Epithelial cell of esophagus (primary cell): ENCODE measurements at places on chromosomes 13 and 19.

GRCh38 chr19:36142046-36142445, 2.2 kb downstream of the CAPNS1 start:
- DNase-seq = no peak

DNA sequence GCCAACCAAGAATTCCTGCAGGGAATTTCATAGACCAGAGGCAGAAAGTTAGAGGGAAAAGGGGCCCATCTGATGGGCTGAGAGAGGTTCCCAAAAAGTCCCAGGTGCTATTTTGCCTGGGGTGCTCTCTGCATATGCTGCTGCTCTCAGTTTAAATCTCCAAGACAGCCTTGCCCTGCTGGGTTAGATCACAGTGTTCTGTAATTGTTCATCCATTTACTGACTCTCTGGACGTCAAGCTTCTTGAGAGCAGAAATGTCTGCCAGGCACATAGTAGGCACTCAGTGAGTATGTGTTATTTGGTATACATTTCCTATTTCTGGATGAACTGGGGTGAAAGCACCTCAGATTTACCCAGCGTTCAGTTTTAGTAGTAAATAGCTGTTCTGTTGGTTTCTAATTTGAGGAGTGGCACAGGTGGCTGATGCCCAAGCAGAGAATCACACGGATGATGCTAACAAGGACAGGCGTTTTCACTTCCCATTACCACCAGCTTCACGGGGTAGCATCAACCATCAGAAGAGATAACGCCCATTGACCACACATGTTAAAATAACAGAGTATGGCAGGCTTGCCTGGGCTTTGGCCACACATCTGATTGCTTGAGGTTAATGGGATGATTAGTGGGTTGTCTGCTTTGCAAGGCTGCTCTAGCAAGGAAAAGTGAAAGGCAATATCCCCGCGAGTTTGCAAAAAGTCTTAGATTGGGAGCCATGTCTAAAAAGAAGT, 161.1 kb downstream of the SLC7A1 start:
- no peak for DNase-seq

GRCh38 chr13:28370448-28370847, 124.5 kb downstream of the FLT1 start:
- DNase-seq = no peak

- peak; percentile 81 for DNase-seq
Measured at GRCh38 chr13:76383676-76384461, 502.3 kb downstream of the KCTD12 start.

GRCh38 chr19:35117116-35117515, 1.5 kb downstream of the FXYD3 start:
- DNase-seq = no peak

GRCh38 chr13:43077461-43077860, 54.1 kb downstream of the DNAJC15 start:
- no peak for DNase-seq

DNA sequence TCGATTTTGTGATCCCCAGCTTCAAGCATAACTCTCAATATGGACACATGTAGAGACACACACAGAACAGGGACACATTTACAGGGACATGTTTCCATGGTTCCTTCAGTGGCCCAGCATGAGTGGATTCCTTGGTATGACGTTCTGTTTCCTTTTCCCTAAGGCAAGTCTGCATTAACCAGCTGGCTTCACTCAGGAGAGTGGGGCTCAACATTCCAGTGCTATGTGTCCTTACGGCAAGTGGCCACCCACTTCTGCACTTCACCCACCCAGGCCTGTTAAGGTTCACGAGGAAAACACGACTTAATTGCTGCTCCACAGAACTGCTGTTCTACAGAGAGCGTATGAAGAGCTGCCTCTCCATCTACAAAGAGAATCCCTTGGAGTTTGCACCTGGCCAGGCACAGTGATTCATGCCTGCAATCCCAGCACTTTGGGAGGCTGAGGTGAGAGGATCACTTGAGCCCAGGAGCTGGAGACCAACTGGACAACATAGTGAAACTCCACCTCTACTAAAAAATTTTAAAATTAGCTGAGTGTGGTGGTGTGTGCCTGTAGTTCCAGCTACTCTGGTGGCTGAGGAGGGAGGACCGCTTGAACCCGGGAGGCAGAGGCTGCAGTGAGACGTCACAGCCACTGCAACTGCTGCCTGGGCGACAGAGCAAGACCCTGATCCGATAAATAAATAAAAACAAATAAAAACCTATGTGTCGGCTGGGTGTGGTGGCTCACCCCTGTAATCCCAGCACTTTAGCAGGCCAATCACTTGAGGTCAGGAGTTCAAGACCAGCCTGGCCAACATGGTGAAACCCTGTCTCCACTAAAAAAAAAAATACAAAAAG, 32.5 kb downstream of the BRD4 start:
- DNase-seq = peak; percentile 48

DNA sequence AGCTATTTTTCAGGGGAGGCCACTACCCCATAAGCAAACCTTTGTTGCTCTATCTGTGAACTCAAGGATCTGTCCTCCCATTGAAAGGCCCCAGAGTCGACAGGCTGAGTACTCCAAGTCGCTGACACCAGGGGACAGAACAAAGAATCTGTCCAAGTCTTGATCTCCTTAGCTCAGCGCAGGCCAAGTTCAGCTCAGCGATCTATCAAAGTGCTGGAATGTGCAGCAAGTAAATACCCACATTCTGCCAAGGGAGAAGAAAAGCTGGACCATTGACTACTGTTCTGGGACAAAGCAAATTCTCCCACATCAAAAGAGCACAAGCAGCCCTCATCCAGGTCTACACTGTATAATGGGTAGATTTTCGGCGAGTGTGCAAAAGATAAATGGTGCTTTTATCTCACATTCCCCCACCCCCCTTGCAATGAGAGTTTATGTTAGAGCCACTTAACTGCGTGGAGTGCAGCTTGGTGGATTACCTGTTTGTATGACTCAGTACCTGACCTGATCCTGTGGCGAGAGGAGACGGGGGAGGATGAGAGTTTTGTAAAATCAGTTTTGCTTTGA, 391.7 kb upstream of the SGCG start:
- peak; percentile 50 for DNase-seq

GRCh38 chr19:20315543-20315942, 148.5 kb downstream of the ZNF486 start:
- no peak for DNase-seq

DNA sequence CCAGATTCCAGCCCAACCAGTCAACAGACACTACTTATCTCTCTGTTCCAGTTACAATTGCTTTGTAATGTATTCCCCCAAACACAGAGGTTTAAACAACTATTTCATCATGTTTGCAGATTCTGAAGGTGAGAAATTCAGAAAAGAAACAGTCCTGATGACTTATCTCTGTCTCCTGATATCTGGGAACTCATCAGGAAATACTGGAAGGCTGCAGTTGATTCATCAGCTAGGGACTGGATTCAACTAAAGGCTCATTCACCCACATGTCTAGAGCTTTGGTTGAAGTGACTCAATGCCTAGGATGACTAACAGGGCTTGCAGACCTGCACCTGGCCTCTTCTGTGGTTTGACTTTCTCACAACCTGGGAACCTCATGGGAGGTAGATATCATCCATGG, 56.6 kb upstream of the GPC6 start:
- DNase-seq = peak; percentile 100

DNA sequence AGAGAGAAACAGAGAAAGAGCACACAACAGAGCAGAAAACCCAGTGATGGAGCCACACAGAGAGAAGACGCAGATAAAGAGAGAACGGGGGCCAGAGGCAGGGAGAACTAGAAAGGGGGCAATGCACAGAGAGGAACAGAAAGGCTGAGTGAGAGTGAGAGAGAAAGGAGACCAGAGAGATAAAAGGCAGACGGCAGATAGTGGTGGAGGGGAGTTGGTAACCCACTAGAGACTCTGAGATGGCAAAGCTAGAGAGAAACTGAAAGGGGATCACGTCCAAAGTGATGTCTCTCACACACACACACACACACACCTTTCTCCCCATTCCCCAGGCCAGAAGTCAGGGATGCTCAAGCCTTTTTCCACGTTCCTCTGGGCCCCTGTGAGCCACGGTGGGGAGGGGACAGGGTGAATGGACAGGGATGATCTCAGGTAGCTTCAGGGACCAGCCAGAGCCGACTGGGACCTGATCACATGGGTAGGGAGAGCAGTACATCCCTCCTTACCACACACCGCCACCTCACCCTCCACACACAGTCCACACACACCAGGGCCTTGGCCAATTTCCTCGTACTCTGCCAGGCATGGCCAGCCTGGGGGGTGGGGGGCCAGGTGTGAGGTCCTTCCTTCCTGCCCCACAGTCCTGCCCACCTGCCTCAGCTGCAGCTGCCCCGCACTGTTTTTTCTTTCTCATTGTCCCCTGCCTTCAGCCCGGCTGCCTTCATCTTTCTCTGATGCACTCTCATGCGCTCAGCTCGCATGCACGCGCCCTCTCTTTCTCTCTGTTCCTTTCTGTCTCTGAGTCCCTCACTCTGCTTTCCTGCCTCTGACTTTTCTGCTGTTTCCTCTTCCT, 22.5 kb upstream of the POU2F2 start:
- no peak for DNase-seq

DNA sequence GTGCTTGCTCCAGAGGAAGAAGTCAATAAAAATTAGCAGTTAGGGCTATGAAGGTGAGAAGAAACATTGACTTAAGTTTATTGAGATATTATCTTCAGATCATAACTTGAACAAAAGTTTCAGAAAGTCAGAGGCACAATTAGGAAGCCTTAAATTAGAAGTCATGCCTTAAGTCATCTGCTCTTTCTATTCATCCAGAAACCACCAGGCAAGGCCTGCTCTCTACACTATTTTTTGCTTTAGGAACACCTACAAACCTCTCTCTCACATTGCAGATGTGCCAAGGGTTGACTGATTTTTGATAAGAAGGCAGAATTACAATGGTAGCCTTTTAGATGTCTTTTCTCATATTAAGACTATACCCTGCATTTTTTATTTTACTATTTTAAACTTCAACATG, 268.7 kb downstream of the SPRY2 start:
- no peak for DNase-seq

- no peak for DNase-seq
Measured at GRCh38 chr13:87821512-87821911, 150.3 kb downstream of the SLITRK5 start.

DNA sequence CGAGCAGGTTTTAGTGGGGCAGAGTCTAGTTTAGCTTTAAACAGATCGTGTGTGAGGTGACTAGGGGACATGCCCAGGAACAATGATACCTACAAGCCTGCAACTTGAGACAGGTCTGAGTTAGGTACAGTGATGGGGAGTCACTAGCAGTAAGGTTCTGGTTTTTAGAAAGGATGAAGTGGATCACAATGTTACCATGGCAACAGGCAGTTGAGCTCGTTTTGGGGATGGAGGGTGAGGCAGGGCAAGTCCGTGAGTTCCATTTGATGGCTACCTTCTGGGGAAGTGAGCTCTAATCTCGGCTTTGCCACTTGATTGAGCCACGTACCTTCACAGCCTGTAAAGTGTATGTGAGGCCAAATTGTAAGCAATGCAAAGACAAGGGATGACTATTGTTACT, 76.0 kb upstream of the GTF3A start:
- DNase-seq = no peak

GRCh38 chr19:41408256-41408655, 10.6 kb downstream of the BCKDHA start:
- no peak for DNase-seq

DNA sequence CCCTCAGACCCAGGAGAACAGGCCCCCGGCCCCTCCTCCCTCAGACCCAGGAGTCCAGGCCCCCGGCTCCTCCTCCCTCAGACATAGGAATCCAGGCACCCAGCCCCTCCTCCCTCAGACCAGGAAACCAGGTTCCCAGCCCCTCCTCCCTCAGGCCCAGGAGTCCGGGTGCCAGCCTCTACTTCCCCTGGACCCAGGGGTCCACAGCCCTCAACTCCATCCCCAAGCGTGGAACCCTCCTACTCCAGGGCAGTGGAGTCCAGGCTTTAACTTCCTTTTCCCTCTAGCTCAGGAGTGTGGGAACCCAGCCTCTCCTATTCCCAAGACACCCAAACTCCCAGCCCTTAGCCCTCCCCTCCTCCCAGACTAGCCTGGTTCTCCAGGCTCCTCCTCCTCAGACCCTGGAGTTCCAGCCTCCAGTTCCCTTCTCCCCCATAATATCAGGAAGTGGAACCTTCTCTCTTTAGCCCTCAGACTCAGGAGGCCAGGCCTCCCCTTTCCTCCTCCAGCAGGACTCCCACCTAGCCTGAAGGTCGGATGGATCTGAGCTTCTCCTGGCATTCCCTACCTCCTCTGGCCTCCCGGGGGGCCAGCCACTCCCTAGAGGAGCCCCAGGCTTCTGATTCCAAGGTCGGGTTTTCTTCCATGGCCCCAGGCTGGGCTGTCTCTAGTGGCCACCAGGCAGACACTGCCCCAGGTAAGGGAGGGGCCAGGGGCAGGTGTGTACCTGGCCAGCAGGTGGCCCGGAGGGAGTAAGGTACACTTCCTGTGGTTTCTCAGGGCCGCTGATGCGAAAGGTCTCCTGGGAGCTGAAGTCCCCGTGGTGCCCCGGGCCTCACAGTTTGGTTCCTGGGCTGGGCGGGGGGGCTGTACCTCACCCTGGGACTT, at the start of gene TMC4:
Gene TMC4, minus strand, starts transcription at position 690 of the 888 bp plus-strand sequence. Its CDS starts 43 bp downstream, at position 647.
- DNase-seq = peak; percentile 45

- peak; percentile 34 for DNase-seq
Measured at GRCh38 chr19:35736913-35737886, 5.1 kb downstream of the IGFLR1 start.

- peak; percentile 36 for DNase-seq
Measured at GRCh38 chr13:102198418-102199311, 203.2 kb downstream of the FGF14 start.

DNA sequence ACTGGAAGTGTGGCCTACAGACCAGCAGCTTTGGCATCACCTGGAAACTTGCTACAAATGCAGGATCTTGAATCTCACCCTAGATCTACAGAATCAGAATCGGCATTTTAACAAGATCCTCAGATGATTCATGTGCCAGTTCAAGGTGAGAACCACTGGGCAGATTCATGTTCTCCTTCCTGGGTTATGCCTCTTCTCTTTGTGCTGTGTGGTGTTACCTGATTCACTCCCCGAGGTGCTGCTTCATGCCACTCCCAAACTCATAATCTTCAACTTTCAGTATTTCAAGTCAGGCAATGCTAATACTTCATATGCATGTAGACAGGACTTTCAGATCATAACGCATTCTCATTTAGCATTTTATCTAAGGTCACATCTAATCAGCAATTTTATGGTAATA, 427.7 kb downstream of the FOXO1 start:
- DNase-seq = peak; percentile 52

- peak; percentile 66 for DNase-seq
Measured at GRCh38 chr13:23753458-23753857, 135.7 kb downstream of the MIPEP start.

- no peak for DNase-seq
Measured at GRCh38 chr13:21988624-21989023, 317.8 kb downstream of the FGF9 start.

- no peak for DNase-seq
Measured at GRCh38 chr13:21242236-21242635, 65.8 kb downstream of the MRPL57 start.

GRCh38 chr19:39846678-39847486, 703 bp upstream of the FBL start:
- DNase-seq = no peak

DNA sequence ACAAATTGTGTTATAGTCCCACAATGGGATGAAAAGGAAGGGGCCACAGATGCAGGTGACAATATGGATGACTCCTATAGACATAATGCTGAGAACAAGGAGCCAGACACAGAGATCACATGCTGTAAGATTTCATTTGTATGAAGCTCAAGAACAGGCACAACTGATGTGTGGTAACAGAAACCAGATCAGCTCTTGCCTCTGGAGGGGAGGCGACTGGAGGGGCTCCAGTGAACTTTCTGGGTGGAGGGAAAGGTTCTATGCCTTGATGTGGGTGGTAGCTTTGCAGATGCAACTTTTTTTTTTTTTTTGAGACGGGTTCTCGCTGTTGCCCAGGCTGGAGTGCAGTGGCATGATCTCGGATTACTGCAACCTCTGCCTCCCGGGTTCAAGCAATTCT, 6.0 kb upstream of the RABAC1 start:
- no peak for DNase-seq
